ENCODE measurements at places on chromosomes 7 and 10.

DNA sequence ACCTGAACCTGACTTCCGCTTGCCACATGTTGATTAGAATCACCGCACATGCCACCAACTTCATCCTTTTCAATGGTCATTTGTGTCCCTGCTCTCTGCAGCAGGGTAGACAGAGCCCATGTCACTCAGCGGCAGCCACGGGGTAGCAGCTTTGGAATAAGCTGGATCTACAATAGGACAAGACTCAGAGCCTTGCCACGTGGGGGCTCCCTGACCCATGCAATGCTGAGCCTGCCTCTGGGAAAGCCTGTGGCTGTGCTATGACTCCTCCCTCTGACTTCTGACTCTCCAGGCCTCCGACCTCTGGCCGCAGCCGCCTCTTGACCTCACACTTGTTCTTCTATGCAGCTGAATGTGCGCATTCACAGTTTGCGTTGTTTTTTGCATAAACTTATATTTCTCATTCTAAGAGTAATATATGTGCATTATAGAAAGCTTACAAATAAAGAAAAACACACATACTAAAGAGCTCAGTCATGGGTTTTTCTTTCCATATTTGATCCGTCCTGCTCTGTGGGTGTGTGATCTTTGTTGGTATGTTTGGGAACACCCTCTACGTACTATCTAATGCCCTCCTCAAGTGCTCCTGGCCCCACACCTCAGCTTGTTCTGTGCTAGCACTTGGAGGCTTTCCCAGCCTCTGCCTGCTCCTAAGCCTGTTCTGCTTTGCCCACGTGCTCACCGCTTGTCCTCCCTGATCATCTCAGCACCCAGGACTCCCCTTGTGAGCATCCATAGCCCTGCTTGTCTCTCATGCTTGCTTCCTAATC lies 198.0 kb upstream of the MKI67 start:
- no peak for DNase-seq

DNA sequence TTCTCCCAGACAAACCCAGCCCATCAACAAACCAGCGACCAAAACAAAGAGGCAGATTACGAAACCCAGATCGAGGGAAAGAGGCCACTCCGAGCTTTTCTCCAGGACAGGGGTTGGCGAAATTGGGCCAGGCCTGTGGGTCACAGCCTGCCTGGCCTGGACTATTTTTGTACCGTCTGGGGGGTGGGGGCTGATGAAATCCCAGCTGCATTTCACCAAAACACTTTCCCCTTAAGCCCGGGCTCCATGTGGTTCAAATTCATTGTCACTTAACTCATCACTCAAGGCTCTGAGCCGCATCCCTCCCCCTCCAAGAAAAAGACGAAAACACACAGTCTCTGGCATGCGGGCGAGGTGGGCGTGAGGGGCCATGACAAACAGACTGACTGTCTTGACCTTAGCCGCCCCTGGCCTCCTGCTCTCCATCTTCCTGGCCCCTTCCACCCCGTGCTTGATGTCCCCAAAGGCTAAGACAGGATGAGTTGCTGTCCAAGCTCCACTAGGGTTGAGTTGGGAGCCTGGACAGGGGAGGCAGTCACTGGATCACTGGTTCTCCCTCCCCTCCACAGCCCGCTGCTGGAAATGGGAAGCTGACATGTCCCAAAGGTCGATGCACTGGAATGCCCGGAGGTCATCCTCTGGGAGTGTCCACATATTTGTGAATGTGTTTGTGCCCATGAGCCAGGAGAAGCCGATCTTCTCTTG lies 19.2 kb downstream of the TMEM270 start:
- no peak for DNase-seq

DNA sequence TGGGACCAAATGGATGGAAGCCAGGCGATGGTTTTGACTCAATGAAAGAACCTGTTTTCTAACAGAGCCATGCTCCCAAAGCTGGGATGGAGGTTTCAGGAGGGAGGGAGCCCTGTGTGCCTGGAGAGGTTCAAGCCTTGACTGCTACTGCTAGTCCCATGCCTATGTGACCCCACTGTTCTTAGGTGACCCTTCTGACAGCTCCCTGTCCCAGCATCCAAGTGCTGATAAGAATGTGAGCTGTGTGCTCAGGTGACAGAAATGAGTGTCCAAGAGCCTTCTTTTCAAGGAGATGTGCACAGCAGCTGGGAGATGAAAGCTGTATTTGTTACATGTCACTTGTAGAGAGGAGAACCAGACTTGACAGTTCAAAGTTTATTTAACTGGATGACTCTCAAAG lies 595.4 kb downstream of the GALNT17 start:
- no peak for DNase-seq

- no peak for DNase-seq
Observed at GRCh38 chr7:105267244-105267643, 121.5 kb downstream of the SRPK2 start.

DNA sequence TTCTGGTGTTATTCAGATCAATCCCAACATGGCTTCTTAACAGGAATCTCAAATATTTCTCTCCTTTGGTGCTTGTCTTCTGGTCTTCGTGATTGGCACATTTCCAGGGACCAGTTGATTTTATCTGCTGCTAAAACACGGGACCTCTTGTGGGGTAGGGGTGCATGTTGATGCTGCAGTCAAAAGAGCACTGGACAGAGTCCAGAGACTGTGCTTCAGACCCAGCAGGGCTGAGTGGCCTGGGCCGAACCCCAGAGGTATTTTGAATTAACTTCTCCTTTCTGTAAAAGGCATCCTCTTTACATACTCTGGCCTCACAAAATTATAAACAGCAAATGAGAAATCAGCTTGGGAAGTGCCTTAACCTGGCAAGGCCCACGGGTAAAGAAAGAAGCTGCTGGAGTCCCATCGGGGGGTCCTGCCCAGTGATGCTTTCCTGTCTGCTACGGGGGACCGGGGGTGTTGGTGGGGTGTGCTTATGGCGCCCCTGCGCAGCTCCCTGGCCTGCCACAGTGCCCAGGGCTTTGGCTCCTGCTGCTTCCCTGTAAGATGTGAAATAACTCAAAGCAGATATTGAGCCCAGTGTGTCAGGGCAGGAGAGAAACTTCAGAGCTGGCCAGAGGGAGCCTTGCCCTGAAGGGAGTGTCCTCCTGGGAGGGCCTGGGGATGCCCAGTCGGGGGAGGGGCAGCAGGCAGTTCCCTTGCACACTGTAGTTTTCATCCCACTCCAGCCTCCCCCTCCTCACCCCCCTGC lies 230.5 kb downstream of the TCF7L2 start:
- DNase-seq = no peak

- DNase-seq = no peak
Observed at GRCh38 chr10:99459217-99459616, 28.8 kb upstream of the GOT1 start.

DNA sequence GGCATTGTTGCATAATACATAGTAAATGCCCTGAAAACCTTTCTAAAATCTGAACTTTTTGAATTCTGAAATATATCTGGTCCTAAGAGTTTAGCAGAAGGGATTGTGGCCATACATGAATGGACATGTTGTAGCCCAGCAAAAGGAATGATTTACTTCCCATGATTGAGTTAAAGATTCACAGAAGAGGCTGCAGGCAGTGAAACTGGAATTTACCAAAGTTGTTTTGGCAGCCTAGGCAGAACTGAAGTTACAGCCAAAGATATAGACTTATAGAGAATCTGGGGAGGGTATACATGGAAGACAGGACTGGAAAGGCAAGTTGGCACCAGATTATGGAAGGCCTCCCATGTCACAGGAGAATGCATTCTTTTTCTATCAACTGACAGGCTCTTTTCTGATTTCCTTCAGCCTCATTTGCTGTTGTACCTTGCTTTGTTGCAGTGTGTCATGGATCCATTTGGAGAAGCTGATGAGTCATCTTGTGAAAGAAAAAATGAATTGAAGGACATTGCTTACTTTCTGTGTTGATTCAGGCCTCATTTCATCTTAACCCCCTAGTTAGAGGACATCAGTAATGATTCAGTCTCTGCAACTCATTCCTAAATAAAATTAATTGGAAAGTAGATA lies 356.2 kb upstream of the LRGUK start:
- no peak for DNase-seq

GRCh38 chr10:132356621-132357195 lies 24.7 kb downstream of the LRRC27 start:
- DNase-seq = no peak
